ENCODE measurements at places on chromosomes 4 and X. TPM values are rescaled to one million over a fixed set of nuclear protein-coding genes. Genes with fewer than 3 reads are reported as not detected.
A peak's percentile ranks its signal among the peaks of the same experiment; 100 is the strongest.

FRG2 gene
- polyA plus RNA-seq, result not detected

DNA sequence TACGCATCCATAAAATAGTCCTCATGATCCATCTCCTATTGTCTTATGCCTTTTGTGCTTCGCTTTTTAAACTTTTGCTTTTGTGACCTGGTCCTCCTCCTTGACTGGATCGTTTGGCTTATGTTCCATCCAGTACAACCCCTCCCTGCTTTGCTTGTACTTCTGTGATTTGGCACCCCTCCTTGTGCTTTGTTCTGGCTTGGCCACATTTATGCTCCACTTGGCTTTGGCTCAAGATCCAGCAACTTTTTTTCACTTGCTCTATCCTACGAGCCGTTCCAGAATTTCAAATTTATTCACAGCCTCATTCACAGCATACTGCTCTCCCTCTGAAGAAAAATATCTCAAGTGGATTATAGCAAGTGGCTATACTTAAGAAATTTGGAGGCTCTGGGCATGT is 28.0 kb upstream of the GLRA2 start:
- no peak for DNase-seq

TMPRSS11F gene
- not detected for polyA plus RNA-seq

- DNase-seq, result no peak
Observed at GRCh38 chr4:38122060-38122459, 161.9 kb downstream of the PTTG2 start.

DNA sequence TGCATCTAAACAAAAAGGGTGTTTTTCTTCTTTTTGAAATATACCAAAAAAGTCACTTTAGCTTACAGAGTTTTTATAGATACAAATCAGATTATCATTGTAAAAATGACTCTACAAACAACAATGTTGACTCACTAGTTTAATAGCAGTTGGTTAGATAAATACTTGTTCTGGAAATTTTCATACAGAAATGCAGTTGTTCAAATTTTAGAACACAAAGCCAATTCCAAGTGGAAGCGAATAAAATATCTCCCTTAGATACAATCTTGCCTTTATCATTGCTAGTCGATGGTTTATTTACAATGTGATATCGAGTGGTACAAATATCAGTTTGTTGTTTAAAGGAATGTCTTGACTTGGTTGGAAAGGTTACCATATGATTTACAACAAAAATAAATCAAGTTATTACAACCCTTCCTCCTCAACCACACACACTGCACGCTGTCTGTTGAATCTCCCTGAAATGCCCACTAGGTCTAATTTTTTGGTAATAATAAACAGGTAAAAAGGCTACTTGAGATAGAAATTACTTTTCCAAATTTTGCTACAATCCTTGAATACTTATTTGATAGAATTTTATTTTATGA is 114.8 kb downstream of the CDS1 start:
- no peak for DNase-seq

DNA sequence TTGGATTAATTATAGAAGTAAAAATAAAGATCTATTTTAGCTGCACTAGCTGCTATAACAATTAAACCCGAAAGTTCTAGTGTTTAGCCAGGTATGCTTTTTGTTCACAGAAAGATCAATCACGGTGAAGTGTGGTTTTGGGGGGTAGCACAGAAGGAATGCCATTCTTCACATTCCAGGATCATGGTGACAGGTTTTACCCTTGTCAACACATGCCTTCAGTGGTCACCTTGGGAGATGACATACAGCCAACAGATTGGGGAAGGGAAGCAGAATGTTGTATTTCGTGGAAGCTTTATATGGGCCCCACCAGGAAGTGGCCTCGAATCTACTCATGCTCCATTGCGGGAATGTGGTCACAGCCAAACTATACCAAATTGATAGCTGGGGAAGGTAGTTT is 753.6 kb downstream of the RAPGEF2 start:
- DNase-seq, result peak; percentile 26

PRKG2 gene
- polyA plus RNA-seq, result 0.11 TPM
